ENCODE measurements at places on chromosomes 1 and 21.
A peak's percentile ranks its signal among the peaks of the same experiment; 100 is the strongest.

- no peak for DNase-seq
These were observed 58.2 kb downstream of the GADD45A start for GRCh38 chr1:67743072-67743725.

DNA sequence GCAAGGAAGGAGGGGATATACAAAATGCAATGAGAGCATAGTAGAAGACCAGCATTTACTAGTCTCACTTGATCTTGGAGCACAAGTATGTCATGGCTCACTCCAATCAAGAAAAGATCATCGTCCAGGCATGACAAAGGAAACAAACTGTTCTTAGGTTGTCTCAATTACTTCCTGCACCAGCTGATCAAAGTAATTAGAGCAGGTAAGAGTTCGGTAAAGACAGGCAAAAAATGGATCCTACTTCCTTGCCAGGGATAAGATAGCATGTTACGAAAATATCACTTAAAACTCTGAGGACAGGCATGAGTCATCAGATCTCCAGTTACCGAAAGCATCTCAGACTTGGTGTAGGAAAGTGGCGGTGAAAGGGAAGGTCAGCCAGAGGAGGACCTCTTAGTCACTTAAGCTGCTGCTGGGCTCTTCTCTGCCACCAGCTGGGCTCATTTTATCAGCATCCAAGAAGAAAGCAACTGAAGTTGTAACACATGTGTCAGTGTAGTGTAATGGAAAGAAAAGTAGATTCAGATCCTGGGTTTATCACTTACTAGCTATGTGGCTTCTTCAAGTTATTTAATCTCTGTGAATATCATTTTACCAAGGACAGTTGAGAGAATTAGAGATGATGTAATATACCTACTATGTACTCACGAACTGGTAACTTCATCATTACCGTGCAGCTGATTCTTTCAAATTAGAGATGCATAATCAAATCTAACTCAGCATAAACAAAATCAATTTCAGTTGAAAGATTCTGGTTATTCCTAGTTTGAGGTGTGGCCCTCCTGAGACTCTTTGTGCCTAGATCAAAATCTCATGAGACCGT is 46.8 kb downstream of the XCL1 start:
- no peak for DNase-seq

- peak; percentile 53 for DNase-seq
These were observed 3.4 kb downstream of the ADGRB2 start for GRCh38 chr1:31760471-31761470.

DNA sequence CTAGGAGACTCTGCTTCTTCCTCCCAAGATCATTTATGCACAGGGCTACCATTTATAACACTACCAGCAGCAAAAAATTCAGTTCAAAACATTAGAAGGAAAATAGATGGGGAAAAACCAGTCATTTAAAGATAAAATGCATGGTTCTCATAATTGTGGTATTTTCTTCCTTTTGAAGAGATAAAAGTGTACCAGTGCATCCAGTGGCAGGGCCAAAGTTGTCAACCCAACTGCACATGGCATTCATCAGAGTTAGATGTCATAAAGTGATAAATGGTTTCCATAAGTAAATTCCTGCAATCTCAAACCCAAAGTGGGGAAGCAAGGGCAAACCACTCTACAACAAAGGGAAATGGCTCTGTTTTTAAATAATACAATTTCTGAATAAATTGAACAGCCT is 119.1 kb upstream of the DMRTA2 start:
- DNase-seq, result no peak

GRCh38 chr1:67431156-67431765 is 1.1 kb upstream of the SERBP1 start:
- DNase-seq, result no peak

DNA sequence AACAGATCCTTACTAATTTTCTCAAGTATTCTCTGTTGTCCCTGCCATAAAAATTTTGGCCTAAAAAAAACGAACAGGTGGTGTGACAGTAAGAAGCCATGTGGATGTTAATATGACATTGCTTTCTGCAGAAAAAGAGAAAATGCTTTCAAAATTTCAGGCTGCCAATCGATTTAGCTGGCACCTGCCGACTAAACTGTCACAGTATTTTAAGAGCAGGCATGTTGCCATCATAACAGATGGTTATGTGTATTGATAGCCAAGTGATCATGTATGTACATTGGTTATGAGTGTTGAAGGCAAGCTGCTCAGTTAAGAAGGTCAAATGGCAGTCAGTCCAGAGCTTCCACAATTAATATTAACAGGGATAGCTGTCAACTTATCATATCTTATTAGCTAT is 1017.0 kb downstream of the MRPL39 start:
- DNase-seq, result no peak

GRCh38 chr1:77060000-77060399 is 159.2 kb downstream of the PIGK start:
- DNase-seq, result no peak

GRCh38 chr1:185853739-185854138 is 119.5 kb downstream of the HMCN1 start:
- DNase-seq, result no peak

- no peak for DNase-seq
These were observed 817.9 kb downstream of the BRINP3 start for GRCh38 chr1:189659731-189660130.

GRCh38 chr1:245657371-245657770 is 502.6 kb downstream of the KIF26B start:
- no peak for DNase-seq

DNA sequence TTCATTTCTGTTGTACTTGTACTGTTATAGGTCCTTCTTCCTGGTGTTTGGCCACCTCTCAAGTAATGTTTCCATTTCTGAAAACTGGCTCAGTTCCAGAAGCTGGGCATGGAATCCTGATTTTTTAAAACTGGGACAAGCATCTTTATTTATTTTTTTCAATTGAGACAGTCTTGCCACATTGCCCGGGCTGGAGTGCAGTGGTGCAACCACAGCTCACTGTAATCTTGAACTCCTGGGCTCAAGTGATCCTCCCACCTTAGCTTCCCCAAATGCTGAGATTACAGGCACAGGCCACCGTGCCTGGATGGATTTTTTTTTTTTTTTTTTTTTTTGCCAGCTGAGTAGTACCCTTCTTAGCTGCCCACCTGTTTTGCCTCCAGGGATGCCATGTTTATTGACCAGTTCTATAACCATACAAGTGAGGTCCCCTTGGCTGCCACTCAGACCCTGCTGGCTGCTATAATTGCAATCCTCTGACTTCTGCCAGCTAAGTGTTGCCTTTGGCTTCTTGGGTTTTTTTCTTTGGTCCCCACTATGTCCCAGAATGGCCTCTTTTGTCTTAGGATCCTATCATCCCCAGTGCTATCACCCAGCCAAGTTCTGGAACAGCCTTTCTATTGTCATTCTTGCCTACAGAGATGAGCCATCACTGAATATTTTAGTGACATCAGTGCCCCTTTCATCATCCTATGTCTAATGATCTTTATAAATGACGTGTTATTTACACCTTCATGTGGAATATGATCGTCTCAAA is 3.9 kb upstream of the DIP2A start:
- DNase-seq, result no peak

- no peak for DNase-seq
These were observed 49.4 kb downstream of the NENF start for GRCh38 chr1:212482006-212482636.

GRCh38 chr1:46204406-46204742 is 1.2 kb downstream of the LURAP1 start:
- DNase-seq, result no peak

- no peak for DNase-seq
These were observed 12.4 kb downstream of the MX2 start for GRCh38 chr21:41374177-41374712.

- DNase-seq, result no peak
These were observed 20.8 kb upstream of the MNDA start for GRCh38 chr1:158810311-158810710.

DNA sequence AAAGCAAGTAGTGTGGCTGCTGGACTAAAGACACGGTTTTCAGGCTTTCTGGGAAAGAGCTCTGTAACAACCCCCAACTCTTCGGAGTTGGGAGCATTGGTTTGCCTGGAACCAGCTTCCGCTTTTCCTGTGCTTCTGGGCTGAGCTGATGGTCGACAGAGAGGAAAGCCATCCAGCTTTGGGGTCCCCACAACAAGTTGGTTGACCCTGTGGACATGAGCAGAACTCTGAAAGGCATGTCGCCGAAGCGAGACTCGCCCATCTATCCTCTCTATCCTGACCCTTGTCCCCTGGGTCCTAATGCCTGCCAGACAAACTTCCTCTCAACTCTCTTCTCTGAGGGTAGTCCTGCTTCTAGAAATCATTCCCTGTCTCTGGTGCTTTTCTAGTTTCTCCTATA is 31.9 kb upstream of the FCGR2A start:
- DNase-seq, result no peak

DNA sequence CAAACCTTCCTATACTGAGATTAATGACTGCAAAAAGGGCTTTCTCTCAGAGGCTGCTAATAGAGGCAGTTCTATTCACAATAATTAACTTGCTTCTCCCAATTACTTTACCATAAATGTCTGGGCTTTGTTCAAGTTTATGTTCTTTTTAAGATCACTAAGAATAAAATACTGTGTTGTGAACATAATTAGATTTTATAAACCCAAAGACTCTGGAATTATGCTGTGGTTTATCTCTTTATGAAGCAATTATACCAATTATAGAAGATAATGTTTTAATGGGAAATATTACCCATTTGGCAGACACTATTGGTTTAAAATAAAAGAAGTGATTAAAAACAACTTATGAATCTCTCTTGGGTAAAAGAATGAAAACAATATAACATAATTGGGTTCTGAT is 43.5 kb upstream of the IL12RB2 start:
- no peak for DNase-seq

GRCh38 chr1:19300211-19300610 is 11.6 kb upstream of the AKR7A3 start:
- no peak for DNase-seq

GRCh38 chr21:46066591-46067331 is 31.2 kb upstream of the COL6A2 start:
- DNase-seq, result no peak

- DNase-seq, result no peak
These were observed 29.1 kb downstream of the C1orf198 start for GRCh38 chr1:230839173-230839572.

- DNase-seq, result no peak
These were observed 43.3 kb downstream of the TP73 start for GRCh38 chr1:3695326-3696217.

DNA sequence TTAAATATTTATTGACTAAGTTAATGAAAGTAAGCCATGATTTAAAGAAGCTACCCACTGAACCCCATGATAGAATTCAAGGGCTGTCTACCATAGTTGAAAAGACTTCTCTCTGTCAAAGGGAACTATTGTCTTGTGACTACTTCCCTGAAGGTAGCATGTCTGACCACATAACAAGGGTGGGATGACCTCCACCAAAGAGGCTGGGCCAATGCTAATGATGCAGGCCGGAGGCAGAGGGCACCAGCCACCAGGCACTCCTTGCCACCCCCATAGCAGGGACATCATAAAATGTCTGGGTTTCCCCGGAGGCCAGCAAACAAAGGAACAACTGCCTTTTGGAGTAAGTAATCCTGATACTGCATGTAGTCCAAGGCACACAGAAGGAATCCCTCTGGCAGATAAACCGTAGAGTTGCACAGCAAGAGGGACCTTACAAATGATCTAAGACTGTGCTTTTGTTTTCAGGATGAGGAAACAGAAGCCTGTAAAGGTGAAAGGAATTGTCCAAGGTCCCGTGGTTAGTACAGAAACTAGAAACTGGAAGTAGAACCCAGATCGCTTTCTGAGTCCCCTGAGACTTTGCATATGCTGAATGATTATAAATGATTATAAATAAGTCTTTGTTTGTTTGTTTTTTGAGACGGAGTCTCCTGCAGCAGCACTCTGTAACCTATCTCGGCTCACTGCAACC is 33.5 kb upstream of the ITPKB start:
- DNase-seq, result no peak

DNA sequence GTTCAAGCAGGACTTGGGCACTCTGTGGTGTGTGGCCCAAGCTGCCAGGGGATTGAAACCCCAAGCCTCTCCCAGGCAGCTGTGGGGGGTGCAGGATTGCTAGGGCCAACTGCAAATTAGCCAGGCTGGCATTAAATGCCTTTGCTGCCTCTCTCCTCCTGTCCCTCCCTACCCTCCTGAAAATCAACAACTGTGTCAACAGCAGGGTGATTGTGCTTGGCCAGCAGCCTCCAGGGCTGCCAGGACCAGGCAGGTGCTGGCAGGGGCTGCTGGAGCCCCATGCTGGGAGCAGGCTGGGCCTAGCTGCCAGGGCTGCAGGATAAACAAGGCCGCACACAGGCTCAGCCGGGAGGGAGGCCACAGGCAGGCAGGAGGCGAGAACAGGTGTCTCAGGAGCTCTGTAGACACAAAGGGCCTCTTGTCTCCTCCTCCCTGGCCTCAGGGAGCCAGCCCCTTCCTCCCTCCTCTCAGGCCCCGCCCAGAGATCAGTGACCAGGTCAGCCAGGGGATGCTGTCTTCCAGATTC is 11.4 kb downstream of the SOX13 start:
- DNase-seq, result no peak

DNA sequence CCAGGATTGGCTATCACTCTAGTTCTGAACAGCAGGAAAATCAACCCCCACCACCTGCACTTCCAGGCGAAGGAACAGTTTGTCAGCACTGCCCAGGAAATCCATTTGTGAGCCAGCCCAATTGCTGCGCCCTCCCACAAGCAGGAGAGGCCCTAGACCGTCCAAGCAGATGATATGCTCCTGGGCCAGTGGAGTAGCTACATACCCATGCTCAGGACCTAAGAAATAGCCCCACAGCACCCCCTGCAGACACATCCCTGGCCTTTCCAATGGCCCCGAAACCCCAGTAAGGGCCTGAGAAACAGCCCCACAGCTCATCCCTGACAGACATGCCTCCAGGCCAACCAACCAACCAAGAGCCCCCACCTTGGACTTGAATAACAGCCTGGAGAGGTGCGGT is 111.5 kb upstream of the ZC3H11B start:
- DNase-seq, result no peak

- DNase-seq, result peak; percentile 81
These were observed 3.0 kb downstream of the TRIM46 start for GRCh38 chr1:155176544-155177071.

DNA sequence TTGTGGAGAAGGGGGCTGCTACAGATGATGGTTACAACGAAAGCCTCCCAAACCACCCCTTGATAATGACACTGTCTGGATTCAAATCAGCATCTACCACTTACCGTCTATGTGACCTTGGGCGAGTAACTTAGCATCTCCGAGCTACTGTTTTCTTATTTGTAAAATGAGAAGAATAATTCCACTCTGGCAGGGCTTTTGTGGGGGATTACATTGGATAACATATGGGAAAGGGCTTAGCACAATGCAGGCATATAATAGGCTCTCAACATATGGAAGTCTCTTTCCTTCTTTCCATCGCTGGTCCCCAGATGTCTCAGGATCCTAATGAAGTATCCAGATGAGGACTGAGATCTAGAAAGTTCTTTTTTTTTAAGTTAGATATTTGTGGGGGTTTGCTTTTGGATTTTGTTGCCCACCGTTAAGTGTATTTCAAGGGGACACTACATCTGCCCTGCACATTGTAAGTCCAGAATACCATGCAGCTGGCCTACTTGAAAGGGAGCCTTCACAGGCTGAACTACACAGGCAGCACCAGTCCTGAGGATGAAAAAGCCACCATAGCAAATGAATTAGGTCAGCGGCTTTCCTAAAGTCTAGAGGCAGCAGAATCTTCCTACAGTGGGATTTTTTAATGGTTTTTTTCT is 172.2 kb upstream of the IRF2BP2 start:
- no peak for DNase-seq
